ENCODE measurements at places on chromosomes 12 and 14.

DNA sequence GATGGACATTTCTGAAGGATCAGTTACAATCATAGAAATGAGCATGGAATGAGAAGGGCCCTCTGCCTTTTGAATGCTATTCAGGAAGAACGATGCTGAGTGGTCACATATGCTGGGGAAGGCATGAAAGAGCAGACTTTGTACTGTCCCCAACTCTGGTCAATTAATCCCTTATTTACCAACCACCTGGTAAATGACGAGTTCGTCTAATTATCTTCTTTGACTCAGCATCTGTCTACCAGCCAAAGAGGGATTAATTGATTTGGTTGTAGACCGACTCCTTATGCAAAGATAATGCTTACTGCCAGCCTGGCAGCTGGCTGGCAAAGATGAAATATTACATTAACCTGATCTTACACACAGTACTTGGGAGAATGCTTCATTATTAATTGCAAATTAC is 152.2 kb downstream of the CHST11 start:
- no peak for DNase-seq

GRCh38 chr14:93926245-93926872 is 785 bp upstream of the FAM181A start:
- DNase-seq, result no peak

DNA sequence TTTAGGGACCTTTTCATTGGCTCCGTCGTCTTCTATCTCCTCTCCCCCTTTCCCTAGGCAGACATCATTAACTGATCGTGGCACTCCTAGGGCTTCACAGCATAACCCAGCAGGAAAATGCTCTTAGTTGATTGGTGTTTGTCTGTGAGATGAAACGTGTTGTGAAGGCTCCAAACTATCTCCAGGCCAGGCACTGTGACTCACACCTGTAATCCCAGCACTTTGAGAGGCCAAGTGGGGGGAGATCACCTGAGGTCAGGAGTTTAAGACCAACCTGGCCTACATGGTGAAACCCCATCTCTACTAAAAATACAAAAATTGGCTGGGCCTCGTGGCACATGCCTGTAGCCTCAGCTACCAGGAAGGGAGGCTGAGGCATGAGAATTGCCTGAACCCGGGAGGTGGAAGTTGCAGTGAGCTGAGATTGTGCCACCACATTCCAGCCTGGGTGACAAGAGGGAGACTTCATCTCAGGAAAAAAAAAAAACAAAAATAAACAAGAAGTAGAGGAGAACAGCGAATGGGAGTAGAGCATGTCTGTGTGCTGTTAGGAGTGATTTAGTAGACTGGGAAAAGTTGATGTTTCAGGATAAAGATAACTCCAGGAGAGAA is 32.3 kb upstream of the WDR89 start:
- DNase-seq, result no peak

DNA sequence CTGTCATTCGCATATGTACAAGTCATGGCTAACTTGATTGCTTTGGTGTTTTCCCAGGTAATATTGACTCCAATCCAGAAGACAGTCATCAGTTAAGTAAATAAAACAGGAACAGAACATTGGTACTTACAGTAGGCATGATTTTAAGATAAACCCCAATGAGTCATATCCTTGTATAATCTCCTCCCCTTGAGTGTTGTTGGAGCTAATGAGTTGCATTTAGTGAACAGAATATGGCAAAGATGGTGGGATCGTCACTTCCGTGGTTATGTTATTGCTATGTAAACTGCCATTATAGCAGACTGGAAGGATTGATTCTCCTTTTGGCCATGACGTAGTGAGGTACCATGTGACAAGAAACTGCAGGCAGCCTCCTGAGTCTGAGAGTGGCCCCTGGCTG is 102.2 kb downstream of the TMX1 start:
- no peak for DNase-seq

- no peak for DNase-seq
Observed at GRCh38 chr14:47022721-47023120, 371.1 kb upstream of the RPL10L start.

DNA sequence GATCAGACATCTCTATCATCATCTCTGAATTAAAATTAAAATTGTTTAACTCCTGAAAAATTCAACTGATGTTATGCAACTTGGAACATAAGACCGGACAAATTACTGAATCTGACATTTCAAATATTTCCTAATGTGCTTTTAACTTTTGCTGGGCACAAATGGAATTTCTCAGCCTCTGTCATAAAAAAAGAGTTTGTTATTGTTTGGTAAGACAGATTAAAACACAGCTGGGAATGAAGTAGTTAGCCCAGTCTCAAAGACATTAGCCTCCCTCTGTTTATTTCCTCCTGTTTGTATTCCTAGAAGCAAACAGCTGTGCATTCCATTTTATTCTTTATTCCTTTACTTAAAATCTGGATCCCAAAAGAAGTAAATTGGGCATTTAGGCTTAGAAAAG is 29.4 kb downstream of the PLEKHA5 start:
- no peak for DNase-seq

- no peak for DNase-seq
Observed at GRCh38 chr14:68616221-68616902, 176.5 kb downstream of the ZFP36L1 start.

Data from stimulated activated CD4-positive, alpha-beta T cell treated with anti-CD3 and anti-CD28 coated beads, Interleukin-12 subunit alpha, Interleukin-12 subunit beta, amount 100 ng/mL, for 48 hours (primary cell).